ENCODE measurements at places on chromosomes 2 and 18.

DNA sequence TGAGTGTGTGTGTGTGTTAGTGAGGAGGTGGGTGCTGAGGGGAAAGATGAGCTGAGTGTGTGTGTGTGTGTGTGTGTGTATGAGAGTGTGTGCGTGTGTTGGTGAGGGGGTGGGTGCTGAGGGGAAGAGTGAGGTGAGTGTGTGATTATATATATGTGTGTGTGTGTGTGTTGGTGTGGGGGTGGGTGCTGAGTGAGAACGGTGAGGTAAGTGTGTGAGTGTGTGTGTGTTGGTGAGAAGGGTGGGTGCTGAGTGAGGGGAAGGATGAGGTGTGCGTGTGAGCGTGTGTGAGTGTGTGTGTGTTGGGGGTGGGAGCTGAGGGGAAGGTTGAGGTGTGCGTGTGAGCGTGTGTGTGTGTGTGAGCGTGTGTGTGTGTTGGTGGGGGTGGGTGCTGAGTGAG is 322.0 kb upstream of the NT5C1B start:
- DNase-seq = no peak

DNA sequence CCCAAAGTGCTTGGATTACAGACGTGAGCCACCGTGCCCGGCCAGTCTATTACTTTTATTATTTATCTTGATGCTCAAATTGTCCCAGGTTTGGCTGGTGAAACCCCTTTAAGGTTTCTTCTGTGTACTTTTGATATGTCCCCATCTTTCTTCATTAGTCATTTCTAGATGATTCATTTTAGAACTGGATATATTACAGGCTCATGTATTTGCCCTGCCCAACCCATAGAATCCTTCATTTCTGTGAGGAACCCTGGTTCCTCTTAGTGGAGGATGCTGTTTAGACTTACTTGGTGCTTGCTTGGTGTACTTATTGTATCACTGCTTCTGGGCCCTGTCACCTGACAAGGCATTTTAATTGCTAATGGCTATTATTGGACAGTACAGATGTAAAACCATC is 40.1 kb downstream of the KCMF1 start:
- DNase-seq = no peak

DNA sequence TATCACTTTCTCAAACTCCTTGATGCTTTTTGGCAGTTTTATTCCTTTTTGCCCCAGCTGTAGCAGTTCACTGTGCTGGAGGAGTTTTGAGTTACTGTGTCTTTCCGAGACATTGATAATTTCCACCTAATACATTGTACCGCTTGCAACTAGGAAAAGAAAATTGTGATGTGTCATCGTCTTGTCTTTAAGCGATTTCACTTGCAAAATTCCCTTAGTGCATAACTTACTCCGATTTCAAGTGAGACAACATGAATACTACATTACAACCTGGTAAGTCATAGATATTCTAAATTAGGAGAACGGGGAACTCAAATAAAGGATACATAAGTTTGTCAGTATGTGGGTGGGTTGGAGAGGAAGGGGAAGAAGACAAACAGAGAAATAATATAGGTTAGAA is 340.5 kb upstream of the KYNU start:
- DNase-seq = no peak

GRCh38 chr2:170582751-170583463 is 132.2 kb upstream of the SP5 start:
- DNase-seq = no peak

DNA sequence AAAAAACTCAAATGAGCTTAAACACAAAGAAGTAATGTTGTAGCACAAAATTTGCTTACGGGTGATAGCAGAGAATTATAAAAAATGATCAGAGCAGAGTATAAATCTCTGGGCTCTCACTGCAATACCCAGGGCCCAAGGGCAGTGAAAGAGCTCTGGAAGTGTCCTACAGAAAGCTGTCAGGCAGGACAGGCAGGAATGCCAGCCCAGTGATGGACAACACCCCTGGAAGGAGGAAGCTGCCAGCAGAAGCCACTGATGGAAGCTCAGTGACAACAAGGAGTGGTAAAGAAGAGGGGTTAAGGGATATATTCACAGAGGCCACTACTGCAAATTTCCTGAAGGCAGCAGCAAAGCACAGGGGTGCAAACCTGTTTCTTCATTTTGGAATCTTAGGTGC is 214.9 kb downstream of the L3MBTL4 start:
- no peak for DNase-seq

GRCh38 chr2:239502430-239503186 is 101.8 kb upstream of the HDAC4 start:
- no peak for DNase-seq

DNA sequence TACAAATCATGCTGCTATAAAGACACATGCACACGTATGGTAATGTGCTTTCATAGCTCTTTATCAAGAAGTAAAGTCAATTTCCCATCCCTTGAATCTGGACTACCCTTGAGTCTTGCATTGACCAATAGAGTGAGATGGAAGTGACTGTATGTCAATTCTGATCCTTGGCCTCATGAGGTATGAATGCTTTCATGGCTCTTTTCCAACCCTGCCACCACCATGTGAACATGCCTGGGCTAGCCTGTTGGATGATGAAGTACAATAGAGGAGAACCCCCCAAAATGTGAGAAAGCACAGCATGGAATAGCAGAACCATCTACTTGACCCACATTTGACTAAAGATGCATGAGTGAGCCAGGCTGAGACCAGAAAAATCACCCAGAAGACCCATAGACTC is 237.0 kb downstream of the NYAP2 start:
- DNase-seq = no peak

- no peak for DNase-seq
These were observed 154.1 kb downstream of the SH3BP4 start for GRCh38 chr2:235105821-235106359.
